ENCODE measurements at places on chromosomes 13 and 19. TPM values are rescaled to one million over a fixed set of nuclear protein-coding genes. Genes with fewer than 3 reads are reported as not detected.

Gene FGF14
- not detected for total RNA-seq

DNA sequence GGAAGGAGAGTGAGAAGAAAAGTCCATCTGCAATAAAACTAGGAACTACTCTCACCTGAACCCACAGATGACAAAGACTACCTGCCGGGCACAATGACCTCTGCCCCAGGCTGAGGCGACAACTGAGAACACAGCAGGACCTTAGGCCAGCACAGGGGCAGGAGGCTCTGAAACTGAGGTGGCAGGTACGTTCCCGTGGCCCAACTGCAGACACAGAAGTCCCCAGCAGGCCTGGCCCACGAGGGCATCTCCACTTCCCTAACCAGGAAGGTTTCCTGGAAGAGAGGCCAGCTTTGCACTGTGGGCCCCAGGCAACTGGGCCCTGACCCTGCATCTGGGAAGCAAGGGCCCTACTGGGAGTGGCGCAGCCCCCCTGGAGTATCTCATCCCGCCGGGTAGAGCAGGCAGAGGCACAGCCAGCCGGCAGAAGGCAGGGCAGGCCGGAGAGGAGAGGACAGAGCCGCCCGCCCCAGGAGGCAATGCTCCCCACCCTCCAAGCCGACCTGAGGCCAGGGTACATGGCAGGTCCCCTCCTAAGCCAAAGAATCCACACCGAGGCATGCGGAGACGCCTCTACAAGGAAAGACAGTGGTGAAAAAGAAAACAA, 32.7 kb downstream of the STK24 start:
- no peak for DNase-seq

- DNase-seq, result no peak
Measured at GRCh38 chr13:113862931-113863523, 849 bp downstream of the GAS6 start.

Gene ATP8A2
- 2.7 TPM for total RNA-seq

- no peak for DNase-seq
Measured at GRCh38 chr19:18506101-18506930, 15.6 kb downstream of the ELL start.

Gene KIR2DL4
- not detected for total RNA-seq

DNA sequence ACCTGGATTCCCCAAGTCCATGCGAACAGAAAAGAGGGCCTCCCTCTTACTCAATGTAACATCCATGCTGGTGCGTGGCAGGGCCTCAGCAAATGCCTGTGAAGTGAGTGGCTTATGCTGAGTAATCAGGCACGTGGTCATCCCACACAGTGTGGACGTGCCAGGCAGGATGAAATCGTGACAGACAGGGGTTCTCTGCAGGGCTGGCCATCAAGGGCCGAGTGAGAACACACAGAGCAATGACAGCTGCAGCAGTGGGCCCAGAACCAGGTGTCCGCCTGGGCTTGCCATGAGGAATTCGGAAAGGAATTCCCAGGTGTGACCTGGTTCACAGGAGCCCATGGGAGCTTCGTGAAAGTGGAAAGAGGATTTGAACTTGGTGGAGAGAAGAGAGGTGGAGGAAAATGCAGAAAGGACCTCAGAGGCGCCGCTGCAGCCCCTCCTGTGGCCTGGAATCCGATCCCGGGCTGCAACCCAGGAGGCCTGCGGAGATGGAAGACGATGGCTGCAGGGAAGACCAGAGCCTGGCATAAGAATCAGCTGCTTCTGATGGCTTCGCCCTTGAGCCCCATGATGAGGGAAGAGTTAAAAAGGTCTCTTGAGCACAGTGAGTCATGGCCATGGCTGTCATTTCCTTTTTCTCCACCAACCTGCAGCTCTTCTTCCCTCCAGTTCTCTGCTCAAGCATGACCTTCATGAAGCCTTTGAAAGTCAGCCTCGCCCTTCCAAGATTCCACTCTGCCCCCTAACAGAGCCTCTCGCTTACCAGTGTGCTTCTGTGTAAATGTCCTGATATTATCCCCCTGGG, 34.6 kb upstream of the SOX1 start:
- DNase-seq, result peak; percentile 69

GRCh38 chr13:107119989-107120881, 552.3 kb upstream of the ARGLU1 start:
- no peak for DNase-seq

GRCh38 chr13:85261757-85262346, 537.4 kb downstream of the SLITRK6 start:
- no peak for DNase-seq

Gene HS6ST3
- total RNA-seq, result 1.6 TPM

GRCh38 chr19:35491836-35492360, 1.6 kb upstream of the KRTDAP start:
- no peak for DNase-seq

DNA sequence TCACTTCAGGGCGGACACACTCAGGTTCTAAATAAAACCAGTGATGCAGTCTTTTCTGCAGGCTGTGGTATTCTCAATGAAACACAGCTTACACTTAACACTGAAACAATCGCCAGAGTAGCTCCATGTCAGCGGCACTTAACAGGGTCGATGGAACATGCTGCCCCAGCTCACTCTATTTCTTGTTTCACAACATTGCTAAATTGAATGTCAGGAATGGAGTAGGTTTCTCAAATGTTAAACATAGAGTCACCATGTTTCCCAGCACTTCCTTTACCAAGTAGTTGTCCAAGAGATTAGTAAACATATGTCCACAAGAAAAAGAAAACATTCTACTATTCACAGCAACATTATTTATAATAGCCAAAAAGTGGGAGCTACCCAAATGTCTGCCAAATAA, 306.9 kb downstream of the SLITRK6 start:
- DNase-seq, result no peak

DNA sequence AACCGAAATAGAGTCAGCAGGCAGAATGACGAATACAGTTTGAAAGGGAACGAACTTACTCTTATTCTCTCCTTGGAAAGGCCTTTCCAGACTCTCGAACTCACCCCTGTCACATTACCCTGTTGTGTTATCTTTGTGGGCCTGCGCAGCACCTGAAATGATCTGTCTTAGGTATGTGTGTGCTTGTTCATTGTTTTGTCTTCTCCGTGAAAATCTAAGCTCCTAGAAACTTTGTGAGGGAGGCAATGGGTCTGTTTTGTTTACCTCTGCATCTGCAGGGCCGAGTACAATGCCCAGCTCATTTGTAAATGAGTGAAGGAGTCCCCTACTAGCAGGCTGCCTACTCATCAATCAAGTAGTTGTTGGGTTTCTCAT, 19.6 kb downstream of the HMGB1 start:
- DNase-seq, result no peak

Gene WDR87
- not detected for total RNA-seq

Gene KCNC3
- total RNA-seq, result 0.15 TPM

- no peak for DNase-seq
Measured at GRCh38 chr13:34241332-34241731, 423.4 kb downstream of the RFC3 start.

Gene KIR3DL1
- total RNA-seq, result not detected

Gene ADGRE1
- 15.8 TPM for total RNA-seq

GRCh38 chr13:78680576-78681350, 21.8 kb upstream of the OBI1 start:
- DNase-seq, result no peak

Measured in Daoy (cell line).